ENCODE measurements at places on chromosomes 3 and 15.

- ATAC-seq: no peak
These were observed 2.3 kb downstream of the SUCNR1 start for GRCh38 chr3:151875759-151876158.

- ATAC-seq: no peak
These were observed 305.4 kb downstream of the MEX3B start for GRCh38 chr15:81740416-81740815.

DNA sequence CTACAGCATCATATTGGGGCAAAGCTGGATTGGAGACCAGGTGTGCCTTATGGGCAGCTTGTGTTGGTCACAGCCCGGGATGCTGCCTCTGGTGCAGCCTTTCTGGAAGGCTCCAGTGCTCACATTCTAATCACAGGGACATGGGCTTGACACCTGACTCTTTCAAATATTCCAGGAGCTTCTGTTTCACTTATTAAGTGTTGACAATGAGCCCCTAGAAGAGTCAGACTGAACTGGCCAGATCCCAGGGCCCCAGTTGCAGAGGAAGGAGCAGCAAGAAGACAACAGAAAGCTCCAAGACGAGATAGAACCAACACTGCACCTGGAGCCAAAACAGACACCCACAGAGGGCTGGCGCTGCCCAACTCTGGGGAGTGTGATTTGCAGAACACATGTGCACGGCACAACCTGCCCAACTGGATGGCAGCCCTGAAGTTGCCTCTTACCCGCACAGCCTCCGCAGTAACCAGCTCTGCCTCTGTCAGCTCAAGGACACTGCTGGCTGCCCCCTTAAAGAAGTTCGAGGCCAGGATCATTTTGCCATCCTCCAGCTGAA lies 30.3 kb downstream of the ALDH1L1 start:
- no peak for ATAC-seq

- no peak for ATAC-seq
These were observed 36.8 kb upstream of the ZDHHC23 start for GRCh38 chr3:113910966-113911365.

- ATAC-seq: no peak
These were observed 20.0 kb downstream of the MELTF start for GRCh38 chr3:197009532-197010019.
